Karpas-422 (cell line): ENCODE measurements at places on chromosomes 1 and 21.

DNA sequence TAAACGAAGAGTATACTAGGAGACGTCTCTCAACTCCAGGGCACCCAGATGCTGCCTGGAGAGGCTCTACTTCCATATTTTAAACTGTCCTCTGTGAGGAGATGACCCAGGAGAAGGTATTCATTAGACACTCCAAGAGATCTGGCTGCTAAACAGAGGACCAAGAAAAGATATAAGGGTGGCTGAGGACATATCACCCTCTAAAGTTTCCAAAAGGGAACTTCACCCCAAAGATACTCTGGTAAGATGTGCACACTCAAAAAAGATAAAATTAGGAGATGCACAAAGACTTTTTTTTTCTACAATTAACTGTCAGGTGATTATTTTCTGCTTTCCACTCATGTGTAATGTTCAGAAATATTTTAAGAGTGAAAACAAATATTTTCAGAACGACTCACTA is 1.4 kb downstream of the ZNF670 start:
- no peak for DNase-seq

GRCh38 chr1:183544598-183545297 is 45.5 kb downstream of the NCF2 start:
- DNase-seq, result no peak

GRCh38 chr1:30101487-30102227 is 621.7 kb downstream of the MATN1 start:
- DNase-seq, result no peak

GRCh38 chr1:26349188-26349876 is 4.6 kb downstream of the CRYBG2 start:
- DNase-seq, result no peak

DNA sequence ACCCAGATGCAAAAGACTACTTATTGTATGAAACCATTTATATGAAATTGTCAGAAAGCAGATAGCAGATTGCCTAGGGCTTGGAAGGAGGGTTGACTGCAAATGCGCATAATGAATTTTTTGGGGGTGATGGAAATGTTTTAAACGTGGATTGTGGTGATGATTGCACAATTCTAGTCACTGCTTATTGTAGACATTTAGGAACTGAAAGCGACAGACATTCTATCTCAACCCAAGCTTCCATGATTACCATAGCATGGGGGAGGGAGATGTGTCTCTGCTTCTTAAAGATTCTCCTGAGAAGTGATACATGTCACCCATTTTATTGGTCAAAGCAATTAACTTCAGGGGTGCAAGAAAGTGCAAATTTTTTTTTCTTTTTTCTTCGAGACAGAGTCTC is 2.8 kb upstream of the MTF2 start:
- no peak for DNase-seq
